Stimulated activated CD4-positive, alpha-beta T cell treated with anti-CD3 and anti-CD28 coated beads, Interleukin-1b, Interleukin-23, amount 100 ng/mL, for 48 hours (primary cell): ENCODE measurements at places on chromosomes 6 and 20.

GRCh38 chr6:44867571-44868334, 460.4 kb upstream of the RUNX2 start:
- no peak for DNase-seq

DNA sequence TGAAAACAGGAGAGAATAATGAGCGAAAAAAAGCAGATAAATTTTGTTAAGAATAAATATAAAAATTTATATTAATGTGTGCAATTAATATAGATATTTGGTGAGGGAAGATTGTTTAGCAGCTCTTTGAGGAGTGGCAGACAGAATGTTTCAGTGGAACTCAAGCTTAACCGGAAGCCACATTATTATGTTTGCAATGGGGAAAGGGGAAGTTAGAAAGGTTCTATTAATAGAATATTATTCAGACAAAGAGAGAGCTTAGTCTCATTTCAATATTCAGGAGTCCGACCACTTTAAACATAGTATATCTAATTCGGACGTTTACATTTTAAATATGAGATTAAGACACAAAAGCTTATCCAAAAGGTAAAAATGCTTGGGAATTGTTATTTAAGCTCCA, 81.6 kb upstream of the KHDRBS2 start:
- DNase-seq, result no peak

- DNase-seq, result no peak
Measured at GRCh38 chr20:54398814-54399213, 76.6 kb upstream of the DOK5 start.

GRCh38 chr6:27980111-27980510, 23.1 kb downstream of the OR2B6 start:
- no peak for DNase-seq

DNA sequence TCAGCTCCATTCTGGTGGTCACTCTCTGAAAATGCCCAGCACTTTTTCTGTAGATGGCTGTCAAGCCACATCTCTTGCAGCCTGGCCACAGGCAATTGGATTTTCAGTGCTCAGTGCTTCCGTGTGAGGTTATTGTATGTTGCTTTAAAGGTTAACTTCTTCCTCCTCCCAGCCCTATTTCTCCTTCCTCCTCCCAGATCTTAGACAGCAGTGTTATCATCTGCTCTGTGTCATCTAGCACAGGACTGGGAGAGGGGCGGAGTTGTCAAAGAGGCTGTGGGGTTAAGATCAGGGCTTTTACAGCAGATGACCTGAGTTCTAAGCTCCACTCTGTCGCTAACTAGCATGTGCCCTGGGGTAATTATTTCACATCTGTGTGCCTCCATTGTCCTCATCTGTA, 129.0 kb downstream of the PHACTR3 start:
- DNase-seq, result no peak
